Stimulated activated CD8-positive, alpha-beta memory T cell treated with anti-CD3 and anti-CD28 coated beads, Interleukin-7, amount 100 ng/mL, for 1 hour (primary cell): ENCODE measurements at places on chromosomes 4 and X.

DNA sequence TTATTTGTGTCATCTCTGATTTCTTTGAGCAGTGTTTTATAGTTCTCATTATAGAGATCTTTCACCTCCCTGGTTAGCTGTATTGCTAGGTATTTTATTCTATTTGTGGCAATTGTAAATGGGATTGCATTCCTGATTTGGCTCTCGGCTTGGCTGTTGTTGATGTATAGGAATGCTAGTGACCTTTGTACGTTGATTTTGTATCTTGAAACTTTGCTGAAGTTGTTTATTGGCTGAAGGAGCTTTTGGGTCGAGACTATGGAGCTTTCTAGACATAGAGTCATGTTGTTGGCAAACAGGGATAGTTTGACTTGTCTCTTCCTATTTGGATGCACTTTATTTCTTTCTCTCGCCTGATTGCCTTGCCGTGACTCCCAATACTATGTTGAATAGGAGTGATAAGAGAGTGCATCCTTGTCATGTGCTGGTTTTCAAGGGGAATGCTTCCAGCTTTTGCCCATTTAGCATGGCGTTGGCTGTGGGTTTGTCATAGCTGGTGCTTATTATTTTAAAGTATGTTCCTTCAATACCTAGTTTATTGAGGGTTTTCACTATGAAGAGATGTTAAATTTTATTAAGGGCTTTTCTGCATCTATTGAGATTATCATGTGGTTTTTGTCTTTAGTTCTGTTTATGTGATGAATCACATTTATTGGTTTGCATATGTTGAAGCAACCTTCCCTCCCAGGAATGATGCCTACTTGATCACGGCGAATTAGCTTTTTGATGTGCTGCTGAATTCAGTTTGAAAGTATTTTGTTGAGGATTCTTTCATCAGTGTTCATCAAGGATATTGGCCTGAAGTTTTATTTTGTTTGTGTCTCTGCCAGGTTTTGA, 72.7 kb upstream of the BOD1L1 start:
- no peak for DNase-seq

DNA sequence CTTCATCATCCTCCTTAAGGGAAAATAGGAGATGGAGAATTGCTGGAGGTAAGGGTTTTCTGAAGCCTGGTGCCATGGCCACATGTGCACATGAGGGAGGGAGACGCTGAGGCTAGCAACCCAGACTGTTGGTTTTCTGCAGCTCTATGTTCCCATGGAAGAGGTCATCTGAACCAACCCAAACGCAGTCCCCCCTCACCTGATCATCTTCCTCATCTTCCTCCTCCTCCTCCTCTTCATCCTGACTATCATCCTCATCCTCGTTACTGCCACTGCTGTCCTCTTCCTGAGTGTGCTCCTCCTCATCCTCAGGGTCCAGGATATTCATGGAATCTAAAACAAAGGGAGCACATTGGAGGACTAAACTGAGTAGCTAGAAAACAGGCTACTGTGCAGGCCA, 124.6 kb downstream of the HUWE1 start:
- no peak for DNase-seq

- no peak for DNase-seq
These were observed 364.5 kb upstream of the MAD2L1 start for GRCh38 chr4:120431180-120431579.

GRCh38 chr4:112213856-112214255, 17.7 kb upstream of the AP1AR start:
- no peak for DNase-seq

GRCh38 chr4:183249854-183250253, 70.2 kb downstream of the CLDN22 start:
- DNase-seq = no peak

DNA sequence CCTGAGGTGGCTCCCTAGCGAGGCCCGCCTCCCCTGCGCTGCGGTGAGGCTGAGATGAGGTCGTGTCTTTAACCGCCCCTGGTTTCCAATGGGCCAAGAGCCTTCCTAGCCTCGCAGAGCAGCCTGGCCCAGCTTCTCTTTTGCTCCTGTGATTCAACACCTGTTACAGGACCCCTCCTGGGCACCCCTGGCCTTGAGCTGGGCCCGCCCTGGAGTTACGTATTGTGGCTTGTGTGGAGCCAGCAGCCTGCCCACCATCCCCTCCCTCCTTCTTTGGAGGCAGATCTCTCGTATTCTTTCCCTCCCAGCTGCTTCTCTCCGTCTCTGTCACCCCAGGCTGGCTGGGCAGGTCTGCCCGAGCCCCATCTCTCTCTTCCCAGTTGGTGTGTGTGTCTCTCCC, 19.3 kb upstream of the UBA1 start:
- DNase-seq = no peak

GRCh38 chrX:35728481-35728880, 69.7 kb upstream of the MAGEB16 start:
- DNase-seq = no peak

DNA sequence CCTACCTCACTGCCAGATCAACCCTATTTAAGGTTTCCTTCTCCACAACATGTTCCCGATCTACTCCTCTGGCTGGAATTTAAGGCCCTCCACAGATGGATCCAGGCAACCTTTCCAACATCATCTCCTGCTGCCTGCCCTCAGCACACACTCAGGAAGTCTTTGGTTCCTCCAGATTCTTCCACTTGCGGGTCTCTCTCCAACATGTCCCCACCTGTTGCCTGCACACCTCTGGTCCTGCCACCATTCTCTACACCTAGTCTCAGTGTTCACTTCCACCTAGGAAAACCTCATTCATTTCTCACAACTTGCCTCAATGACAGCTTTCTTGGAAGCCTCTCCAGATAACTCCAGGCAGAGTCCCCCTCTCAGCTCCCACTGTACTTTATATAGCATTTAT, 80.1 kb downstream of the RTL5 start:
- DNase-seq = no peak

GRCh38 chr4:147456706-147457105, 24.2 kb upstream of the EDNRA start:
- no peak for DNase-seq

- DNase-seq = no peak
These were observed 22.3 kb downstream of the QRFPR start for GRCh38 chr4:121358473-121358872.

GRCh38 chr4:1080961-1081688, 32.2 kb downstream of the RNF212 start:
- no peak for DNase-seq

DNA sequence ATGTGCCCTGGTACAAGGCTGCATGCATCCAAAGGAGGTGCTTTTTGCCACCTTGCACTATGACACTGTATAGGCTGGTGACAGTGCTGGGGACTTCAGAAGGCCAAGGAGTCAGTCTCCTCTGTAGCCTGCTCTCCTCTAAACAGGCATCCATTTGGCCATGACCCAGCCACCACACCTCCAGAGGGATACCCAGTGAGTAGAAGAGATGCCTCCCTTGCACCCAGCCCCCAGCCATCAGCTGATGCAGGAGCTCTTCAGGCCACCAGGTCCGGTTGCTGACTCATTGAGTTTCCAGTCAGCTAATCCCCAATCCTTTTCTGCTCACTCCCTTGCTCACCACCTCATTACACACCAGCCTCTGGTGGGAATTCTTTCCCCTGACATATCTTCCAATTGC, 99.8 kb downstream of the PJA1 start:
- no peak for DNase-seq

GRCh38 chr4:7708981-7709380, 230.7 kb downstream of the AFAP1 start:
- DNase-seq = no peak

DNA sequence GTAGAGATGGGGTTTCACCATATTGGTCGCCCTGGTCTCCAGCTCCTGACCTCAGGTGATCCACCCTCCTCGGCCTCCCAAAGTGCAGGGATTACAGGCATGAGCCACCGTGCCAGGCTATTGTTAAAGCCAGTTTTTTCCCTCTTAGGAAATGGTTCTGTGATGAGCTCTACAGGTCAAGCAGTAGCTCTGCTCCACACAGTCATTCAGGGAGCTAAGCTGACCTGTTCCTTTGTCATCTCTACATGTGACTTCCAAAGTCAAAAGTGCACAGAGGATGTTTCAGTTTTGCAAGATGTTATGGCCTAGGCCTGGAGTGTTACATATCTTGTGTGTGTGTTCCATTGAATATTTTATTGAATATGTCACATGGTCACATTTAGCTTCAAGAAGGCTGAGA, 11.4 kb downstream of the MCUB start:
- DNase-seq = no peak

GRCh38 chrX:1452516-1453394, at the start of gene ASMTL:
Gene ASMTL (minus strand): TSS chrX:1452909. CDS start chrX:1452840, 69 bp downstream.
- DNase-seq = peak; percentile 100

GRCh38 chrX:103879339-103879738, 47.3 kb upstream of the RAB9B start:
- DNase-seq = no peak

GRCh38 chr4:153362184-153362583, 17.7 kb downstream of the MND1 start:
- no peak for DNase-seq

GRCh38 chrX:14528629-14529289, 577 bp upstream of the GLRA2 start:
- DNase-seq = peak; percentile 5
